Activated CD8-positive, alpha-beta T cell treated with anti-CD3 and anti-CD28 coated beads, Interleukin-2, amount 10 ng/mL, durations not matched to agents 7 days and 5 days (primary cell): ENCODE measurements at places on chromosomes 11 and 22.
A peak's percentile ranks its signal among the peaks of the same experiment; 100 is the strongest.

DNA sequence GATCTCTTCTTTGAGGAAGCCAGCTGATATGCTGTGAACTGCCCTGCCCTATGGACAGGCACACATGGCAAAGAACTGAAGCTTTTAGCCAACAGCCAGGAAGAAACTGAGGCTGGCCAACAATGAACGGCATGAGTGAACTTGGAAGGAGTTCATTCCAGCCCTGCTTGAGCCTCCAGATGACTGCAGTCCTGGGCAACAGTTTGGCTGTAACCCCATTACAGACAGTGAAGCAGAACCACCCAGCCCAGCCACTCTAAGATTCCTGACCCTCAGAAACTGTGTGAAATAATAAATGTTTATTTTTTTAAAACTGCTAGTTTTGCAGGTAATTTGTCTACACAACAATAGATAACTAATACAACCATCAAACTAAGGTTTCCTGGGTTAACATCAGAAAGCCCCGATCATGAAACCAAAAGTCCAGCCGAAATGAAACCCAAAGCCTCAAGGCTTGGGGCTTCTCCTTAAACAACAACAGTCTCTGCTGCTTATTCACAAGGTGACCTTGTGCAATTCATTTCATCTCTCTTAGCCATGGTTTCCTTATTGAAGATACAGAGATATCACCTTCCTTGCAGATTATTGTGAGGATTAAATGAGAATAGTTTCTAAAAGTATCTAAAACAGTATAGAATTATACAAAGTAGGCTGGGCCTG lies 31.4 kb downstream of the PAK1 start:
- no peak for DNase-seq

DNA sequence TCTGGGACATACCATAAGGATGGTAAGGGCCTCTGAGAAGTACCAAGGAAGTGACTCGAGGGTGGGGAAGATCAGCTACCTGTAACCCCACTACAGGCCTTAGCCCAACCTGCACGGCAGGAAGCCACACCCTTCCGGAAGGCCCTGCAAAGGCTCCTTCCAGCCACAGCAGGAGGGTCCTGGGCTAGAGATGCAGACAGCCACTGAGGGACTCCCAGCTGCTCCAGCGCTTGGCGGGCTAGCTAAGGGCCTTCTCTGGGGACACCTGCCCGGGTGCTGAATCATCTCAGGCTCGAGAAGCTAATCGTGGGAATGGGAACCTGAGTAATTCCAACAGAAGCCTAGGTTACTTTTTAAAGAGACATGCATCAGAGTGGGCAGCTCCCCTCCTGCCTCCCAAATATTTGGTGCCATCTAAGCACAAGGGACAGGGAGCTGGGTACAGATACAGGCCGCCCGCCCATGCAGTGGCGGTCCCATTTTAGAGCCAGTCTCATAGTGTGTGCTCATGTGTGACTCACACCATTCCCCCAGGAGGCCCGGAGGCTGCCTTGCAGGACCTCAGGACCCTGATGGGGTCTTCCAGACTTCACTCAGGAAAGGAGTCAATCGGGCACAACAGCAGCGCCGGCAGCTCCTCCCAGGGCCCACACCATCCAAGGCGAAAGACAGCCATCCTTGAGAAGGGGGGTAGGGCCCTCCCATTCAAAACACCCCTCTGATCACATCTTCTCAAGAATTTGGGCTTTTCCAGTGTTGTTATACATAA lies 8.0 kb downstream of the MYH9 start:
- peak; percentile 80 for DNase-seq

- no peak for DNase-seq
Measured at GRCh38 chr11:133663135-133663985, 131.1 kb upstream of the OPCML start.

- no peak for DNase-seq
Measured at GRCh38 chr11:45089251-45089650, 57.2 kb upstream of the PRDM11 start.

DNA sequence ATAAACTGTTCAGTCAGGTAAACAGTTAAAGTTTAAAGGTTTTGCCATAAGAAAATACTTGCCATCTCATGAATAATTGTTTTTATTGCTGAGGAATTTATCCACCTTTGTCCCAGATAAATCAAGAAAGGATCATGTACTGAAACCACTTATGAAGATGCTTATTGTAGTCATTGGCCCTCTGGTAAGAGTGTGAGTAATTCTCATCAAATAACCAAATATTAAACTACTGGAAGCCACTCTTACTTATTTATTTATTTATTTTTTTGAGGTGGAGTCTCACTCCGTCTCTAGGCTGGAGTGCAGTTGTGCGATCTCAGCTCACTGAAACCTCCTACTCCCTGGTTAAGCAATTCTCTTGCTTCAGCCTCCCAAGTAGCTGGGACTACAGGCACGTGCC lies 35.1 kb downstream of the TMEM135 start:
- DNase-seq: no peak

GRCh38 chr11:65505466-65506289 lies 6.8 kb downstream of the MALAT1 start:
- no peak for DNase-seq

GRCh38 chr11:12098601-12099000 lies 11.8 kb upstream of the MICAL2 start:
- no peak for DNase-seq

GRCh38 chr22:45671783-45672563 lies at the start of gene ATXN10:
TSS of gene ATXN10 (plus strand) at chr22:45671834. CDS start at chr22:45672064, 230 bp downstream.
- DNase-seq: peak; percentile 77

DNA sequence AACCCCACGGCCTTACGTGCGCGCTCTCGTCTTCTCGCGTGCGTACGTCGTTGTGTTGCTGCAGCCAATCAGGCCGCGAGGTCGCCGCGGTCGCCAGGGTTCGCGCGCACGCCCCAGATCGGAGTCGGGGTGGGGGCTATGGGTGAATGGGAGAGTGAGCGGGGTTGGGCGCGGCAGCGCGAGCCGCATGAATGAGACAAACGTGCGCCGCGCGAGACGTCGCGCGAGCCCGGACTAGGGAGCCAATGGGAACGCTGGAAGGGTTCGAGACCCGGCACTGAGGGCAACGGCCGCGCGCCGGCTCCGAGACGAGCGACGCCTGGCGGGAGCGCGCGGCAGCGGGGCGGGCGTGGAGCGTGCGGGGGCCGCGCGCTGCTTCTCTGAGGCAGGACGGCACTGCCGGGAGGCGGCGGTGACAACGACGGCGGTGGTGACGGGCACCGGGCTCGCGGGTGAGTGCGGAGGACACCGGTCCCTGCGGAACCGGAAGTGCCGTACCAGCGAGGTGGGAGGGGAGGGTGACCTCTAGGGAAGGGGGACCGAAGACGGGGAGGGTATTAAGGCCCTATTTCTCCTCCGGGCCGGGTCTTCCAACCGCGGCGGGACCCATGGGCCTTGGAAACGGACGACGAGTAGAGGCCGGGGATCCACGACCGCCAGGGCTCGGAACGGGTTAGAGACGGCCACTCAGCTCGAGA lies at the start of gene ZDHHC5:
ZDHHC5 (plus strand) TSS at position 379 of the 698 bp plus-strand sequence. CDS start 4,977 bp downstream, outside the sequence.
- DNase-seq: peak; percentile 100

DNA sequence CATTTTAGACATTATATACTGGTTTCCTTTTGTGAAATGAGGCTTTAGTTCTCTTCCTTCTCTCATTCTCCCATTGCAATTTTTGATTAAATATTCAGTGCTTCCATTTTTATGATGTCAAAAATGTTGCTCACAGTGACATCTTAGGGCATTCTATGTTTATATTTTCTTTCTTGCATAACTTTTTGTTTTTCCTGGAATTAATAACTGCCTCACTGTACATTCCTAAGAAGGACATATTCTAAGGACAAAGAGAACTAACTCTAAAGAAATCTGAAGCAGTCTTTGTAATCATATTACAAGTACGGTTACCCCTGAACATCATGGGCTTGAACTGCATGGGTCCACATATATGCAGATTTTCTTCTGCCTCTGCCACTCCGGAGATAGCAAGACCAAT lies 25.8 kb upstream of the P2RY6 start:
- DNase-seq: no peak

- DNase-seq: no peak
Measured at GRCh38 chr11:121829159-121829643, 286.8 kb downstream of the BLID start.

DNA sequence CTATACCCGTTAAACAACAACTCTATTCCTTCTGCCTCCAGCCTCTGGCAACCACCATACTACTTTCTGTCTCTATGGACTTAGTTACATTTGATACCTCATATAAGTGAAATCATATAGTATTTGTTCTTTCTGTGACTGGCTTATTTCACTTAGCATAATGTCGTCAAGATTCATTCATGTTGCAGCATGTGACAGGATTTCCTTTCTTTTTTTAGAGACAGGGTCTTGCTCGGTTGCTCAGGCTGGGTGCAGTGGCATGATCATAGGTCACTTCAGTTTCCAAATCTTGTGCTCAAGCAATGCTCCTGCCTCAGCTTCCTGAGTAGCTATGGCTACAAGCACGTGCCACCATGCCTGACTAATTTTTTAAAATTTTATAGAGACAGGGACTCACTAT lies 29.4 kb upstream of the SORL1 start:
- peak; percentile 29 for DNase-seq

GRCh38 chr11:1820463-1821325 lies 14.1 kb upstream of the SYT8 start:
- DNase-seq: no peak

DNA sequence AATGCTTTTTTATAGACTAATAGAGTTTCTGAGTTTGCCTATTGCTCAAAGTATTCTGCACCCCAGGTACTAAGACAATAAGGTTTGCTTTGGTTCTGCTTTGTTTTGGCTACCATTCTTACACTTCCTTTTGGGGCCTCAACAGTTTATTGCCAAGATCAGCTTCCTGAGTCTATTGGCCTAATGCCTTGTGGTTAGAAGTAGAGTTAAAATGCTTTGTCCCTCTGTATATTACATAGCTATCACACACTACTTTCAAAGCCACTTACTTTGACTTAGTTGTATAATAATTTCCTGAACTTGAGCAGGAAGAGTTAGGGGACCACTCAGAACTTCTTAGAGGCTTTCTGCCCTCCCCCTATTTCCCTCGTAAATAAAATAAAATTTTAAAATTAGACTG lies 96.5 kb downstream of the DLG2 start:
- no peak for DNase-seq

GRCh38 chr11:6096417-6096816 lies 11.1 kb upstream of the OR56B4 start:
- no peak for DNase-seq

DNA sequence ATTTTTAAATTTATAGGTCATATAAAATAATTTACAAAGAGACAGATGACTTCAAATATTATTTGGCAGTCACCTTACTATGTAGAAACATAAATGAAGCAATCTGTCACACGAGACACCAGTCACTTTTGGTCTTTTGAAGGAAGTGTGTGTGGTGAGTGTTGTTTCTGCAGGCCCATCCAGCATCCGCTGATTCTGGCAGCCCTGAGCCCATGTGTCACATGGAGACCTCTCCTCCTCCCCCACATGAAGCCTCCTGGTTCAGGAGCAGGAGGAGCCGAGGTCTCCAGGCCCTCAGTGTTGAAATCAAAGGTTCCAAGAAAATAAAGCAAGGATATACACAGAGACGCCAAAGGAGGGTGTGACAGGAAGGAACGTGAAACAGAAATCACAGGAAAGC lies 60.1 kb downstream of the ARFGAP3 start:
- no peak for DNase-seq

- DNase-seq: no peak
Measured at GRCh38 chr11:40384991-40385390, 1074.5 kb downstream of the LRRC4C start.

GRCh38 chr11:39589391-39589790 lies 1870.1 kb downstream of the LRRC4C start:
- no peak for DNase-seq

- no peak for DNase-seq
Measured at GRCh38 chr22:42560381-42560780, 6.6 kb downstream of the SERHL2 start.

GRCh38 chr11:33532720-33533385 lies 167.8 kb downstream of the C11orf91 start:
- no peak for DNase-seq

DNA sequence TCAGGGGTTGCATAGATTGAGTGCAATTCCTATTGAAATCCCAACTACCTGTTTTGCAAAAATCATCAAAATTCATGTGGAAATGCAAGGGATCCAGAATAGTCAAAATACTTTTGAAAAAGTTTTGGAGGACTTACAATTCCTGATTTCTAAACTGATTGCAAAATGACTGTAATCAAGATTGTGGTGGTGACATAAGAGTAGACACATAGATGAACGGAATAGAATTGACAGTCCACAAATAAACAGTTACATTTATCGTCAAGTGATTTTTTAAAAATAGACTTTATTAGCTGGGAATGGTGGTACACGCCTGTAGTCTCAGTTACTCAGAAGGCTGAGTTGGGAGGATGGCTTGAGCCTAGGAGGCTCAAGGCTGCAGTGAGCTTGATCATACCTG lies 2.6 kb upstream of the SLC7A4 start:
- DNase-seq: no peak

GRCh38 chr11:70066136-70066520 lies 12.0 kb upstream of the ANO1 start:
- no peak for DNase-seq

DNA sequence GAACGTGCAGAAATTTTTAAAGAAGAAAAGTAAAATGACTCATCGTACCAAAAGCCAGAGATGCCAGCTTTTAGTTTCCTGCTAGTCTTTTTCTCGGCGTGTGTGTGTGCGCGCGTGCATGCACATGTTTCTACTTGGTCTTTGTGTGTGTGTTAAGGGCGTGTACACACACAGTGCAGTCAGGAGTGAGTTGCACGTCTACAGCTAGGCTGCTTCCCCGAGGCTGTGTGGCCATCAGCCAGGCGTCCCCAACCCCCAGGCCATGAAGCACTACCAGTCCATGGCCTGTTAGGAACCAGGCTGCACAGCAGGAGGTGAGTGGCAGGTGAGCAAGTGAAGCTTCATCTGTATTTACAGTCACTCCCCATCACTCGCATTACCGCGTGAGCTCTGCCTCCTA lies 36.4 kb downstream of the KCNQ1 start:
- DNase-seq: no peak

DNA sequence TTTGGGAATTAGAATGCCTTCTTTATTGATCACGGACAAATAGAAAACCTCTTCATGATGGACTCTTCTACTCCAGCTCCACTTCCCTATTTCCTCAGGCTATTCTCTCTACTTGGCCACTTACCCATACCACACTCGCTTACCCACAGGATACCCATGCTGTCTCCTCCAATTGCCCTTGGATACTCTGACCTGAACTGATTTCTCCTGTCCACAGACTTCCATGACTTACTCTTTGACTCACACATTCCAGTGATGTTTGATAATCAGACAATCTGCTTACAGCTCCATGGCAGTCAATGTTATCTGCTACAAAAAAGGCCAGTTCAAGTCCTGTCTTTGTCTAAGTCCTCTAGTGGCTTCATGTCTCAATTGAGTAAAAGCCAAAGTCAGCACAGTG lies 292.0 kb upstream of the CTSC start:
- DNase-seq: no peak
